Nephron progenitor cell (in vitro differentiated cells): ENCODE measurements at places on chromosomes 4 and X.

DNA sequence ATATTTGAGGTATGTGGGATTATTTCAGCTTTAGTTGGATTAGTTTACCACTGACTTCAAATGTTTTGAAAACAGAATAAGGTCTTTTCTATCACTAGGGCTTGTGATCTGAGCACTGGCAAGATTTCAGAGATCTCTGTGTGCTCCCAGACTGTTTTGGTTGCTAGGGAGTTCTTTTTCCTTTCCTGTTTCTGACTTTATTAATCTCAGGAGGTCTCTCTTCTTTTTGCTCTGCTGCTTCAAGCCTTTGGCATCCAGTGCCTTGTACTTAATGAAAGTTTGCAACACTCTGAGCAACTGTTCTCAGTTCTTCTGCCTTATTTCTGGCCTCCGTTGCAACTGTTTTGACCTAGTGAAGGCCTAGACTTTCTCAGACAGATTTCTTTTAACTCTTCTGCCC lies 32.1 kb upstream of the PAQR3 start:
- DNase-seq = no peak

DNA sequence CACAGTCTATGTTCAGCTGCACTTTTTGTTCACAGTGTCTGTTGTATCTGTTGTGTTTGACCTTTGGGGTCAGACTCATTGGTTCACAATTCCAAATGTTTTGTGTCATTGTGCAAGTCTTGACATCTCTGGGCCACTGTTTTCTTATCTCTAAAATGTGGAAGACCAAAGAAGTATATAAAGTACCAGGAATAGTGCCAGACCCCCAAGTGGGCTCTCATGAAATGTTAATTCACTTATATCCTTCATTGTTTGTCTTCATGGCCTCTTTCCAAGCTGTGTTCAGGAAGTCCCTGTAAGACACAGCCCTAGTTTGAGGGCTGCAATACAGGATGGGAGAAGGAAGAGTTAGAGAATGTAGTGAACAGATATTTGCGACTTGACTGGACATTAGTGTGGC lies 468.3 kb upstream of the BOD1L1 start:
- no peak for DNase-seq

DNA sequence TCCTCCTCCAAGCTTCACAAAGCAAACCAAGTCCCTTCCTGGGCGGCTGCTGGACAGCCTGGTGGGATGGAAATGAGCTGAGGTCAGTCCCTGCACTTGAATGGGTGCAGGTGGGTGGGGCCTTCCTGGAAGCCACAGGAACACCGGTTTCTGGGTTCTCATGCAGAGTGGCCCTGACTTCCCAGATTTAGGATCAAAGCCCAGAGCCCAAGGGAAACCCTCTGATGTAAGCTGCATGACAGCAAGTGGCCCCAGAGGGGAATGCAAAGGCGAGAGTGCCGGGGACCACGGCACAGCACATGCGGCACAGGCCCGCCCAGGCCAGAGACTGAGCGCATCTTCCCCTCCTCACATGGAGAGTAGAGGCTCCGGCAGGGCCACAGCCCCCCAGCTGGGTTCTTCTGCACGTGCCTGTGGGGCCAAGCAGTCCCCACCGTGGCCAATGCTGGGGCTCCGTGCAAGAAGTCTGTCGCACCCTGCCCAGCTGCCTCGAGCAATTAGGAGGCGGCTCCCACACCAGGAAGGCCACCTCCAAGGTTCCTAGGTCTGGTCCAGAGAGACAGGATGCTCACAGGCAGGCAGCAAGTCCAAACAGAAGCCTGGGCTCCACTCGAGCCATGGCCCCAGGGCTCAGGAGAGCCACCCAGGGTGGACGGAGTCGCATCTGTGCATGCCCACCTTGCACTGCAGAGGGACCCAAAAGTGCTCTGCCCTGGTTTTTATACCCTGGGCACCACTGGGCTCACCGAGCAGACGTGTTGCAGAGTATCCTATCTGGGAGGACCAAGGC lies 83.0 kb downstream of the HTRA3 start:
- DNase-seq = no peak

- no peak for DNase-seq
Observed at GRCh38 chr4:75432683-75433082, 81.5 kb downstream of the RCHY1 start.

DNA sequence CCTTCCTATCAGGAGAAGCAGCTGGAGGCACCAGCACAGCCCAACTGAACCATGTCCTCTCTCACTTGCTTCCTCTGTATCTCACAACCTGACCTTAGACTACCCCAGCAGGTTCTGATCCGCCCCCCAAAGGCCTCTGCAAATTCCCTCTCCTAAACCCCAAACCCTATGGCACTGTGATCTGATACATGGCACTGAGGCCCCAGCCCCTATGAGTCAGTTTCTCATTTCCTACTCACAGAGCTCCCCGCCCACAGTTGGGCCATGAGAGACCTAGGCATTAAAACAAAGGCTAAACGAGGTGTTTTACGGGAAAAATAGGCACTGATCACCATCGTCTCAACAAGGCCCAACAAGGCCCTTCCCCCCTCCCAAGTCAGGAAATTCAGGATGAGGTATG lies 19.1 kb downstream of the SASH3 start:
- DNase-seq = no peak

- no peak for DNase-seq
Observed at GRCh38 chr4:4880492-4880891, 21.0 kb downstream of the MSX1 start.

DNA sequence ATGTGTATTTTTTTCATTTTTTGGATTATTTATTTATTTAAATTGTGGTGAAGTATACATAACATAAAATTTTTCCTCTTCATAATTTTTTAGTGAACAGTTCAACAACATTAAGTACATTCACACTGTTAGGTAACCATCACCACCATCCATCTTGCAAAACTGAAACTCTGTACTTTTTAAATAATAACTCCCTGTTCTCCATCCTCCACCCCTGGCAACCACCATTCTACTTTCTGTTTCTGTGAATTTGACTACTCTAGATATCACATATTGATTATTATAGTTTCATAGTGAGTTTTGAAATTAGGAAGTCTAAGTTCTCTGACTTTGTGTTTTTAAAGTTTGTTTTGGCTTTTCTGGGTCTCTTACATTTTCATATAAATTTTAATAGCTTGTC lies 89.3 kb upstream of the STX18 start:
- no peak for DNase-seq

- DNase-seq = no peak
Observed at GRCh38 chr4:174835536-174835935, 6.5 kb upstream of the GLRA3 start.

DNA sequence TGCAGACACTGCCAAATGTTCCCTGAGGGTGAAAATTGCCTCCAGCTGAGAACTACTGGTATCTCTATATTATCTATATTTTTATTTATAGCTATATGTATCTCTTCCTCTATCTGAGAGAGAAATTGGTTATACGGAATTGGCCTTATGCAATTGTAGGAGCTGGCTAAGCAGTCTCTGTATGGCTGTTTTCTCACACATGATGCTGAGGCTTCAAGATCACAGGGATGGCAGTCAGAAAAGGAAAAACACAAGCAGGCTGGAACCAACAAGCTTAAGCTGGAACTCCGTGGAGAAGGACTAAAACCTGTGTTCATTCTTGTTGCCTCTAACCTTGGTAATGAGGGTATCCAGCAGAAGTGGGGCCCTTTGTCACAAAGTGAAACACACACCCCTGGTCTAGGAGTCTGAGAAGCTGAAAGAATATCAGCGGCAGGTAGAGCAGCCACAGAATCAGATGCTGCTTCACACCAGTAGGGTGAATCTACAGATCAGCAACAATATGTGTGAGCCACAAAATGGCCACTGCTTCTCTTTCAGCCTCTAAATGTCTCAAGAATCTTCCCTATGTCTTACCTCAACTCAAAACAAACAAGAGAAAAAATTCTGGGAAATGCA lies 166.5 kb upstream of the PPP1R2C start:
- DNase-seq = no peak
